ENCODE measurements at places on chromosomes 5 and 9.
A peak's percentile ranks its signal among the peaks of the same experiment; 100 is the strongest.

DNA sequence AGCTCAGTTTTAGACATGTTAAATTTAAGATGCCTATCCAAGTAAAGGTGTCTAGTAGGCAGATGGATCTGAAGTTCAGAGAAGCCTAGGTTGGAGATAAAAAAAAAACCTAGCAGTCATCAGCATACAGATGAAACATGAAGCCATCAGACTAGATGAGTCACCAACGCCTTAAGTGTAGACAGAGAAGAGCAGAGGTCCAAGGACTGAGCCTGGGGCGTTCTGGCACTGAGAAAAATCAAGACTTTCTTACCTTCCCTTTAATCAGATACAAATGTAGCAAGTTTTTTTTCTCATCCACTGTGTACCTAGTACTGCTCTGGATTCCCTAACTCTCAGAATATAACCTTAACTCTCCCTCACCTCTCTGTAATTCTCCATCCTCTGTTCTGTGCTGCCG is 97.3 kb downstream of the SIL1 start:
- DNase-seq: no peak

DNA sequence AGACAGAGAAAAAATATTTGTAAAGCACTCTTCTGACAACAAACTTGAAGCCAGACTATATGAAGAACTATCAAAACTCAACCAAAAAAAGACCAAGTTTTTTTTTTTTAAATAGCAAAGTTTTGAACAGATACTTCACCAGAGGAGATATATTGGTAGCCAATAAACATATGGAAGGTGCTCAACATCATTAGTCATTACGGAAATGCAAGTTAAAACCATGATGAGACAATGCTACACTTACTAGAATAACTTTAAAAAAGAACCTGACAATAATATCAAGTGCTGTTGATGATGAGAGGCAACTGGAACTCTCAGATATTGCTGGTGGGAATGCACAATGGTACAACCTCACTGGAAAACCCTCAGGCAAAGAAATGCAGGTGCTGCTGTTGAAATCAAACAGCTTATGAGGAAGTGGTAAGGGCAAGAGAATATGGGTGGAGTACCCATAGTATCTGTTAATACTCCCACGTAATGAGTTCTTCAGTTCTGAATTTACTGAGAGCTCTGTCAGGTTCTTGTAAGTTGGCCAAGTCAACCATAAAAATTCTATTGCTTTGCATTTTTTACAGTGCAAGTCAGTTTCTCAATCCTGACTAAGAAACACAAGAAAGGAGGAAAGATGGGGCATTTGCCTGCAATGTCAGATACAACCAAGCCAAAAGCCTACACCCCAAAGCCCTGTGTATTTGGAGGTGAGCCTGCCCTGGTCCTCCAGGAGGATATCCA is 87.3 kb upstream of the GNAQ start:
- DNase-seq: peak; percentile 84

- no peak for DNase-seq
Observed at GRCh38 chr5:140365282-140365681, 5.3 kb downstream of the SLC4A9 start.

GRCh38 chr5:143044265-143044664 is 274.1 kb downstream of the ARHGAP26 start:
- no peak for DNase-seq

GRCh38 chr5:91296674-91297143 is 86.4 kb downstream of the ARRDC3 start:
- no peak for DNase-seq

- no peak for DNase-seq
Observed at GRCh38 chr9:14962193-14962882, 52.1 kb upstream of the FREM1 start.

GRCh38 chr5:172716796-172717313 is 54.1 kb downstream of the DUSP1 start:
- DNase-seq: peak; percentile 82

DNA sequence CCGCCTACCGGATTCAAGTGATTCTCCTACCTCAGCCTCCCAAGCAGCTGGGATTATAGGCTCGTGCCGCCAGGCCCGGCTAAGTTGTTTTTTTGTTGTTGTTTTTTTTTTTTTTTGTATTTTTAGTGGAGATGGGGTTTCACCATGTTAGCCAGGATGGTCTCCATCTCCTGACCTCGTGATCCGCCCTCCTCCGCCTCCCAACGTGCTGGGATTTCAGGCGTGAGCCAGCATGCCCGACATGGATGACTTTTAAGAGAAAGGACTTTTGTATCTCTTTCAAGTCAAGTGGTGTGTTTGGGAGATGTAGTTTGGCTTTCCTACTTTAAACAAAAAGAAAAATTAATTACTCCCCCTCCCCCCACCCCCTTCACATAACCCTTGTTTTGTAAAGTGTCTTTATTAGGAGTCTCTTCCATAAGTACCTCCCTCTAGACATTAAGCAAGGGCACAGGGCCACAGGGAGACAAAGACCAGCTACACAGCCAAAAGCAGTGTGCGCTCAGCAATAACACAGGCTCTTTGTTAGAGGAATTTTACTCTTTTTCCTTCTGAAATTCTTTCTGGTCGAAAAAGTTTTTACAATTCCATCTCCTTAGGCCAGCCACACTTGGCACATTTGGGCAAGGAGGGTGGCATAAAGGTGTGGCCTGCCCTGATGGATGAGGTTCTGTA is 31.2 kb downstream of the JAKMIP2 start:
- DNase-seq: no peak

GRCh38 chr5:153534102-153534501 is 43.6 kb downstream of the GRIA1 start:
- no peak for DNase-seq

DNA sequence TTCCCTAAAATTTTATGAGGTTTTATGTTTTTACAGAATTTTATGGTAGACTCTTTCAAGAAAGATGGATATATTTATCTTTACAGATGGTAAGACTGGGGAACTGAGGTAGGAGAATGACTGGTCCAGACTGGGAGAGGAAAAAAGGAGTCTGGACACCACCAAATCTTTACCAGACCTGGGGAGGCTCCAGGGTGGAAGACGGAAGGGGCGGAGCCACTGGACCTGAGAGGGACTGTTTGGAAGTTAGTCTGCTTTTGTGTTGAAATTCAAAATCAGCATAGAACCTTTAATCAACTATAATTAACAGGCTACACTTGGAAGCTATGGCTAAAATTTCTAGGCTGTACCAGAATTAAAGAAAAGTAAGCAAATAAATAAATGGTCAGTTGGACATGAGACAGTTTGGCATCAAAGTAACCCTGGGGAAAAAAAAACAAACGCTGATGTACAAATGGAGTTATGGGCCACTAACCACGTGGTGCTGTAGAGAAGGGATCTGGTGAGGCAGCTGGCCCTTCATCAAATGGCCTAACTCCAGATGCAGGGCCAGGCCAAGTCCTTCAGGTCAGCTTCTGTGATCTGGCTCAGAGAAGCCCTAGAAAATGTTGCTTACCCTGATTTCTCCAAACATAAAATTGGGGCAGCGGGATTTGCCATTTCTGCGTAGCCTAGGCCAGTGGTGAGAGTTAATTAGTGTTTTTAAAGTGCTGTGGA is 155.1 kb downstream of the ARSB start:
- no peak for DNase-seq

DNA sequence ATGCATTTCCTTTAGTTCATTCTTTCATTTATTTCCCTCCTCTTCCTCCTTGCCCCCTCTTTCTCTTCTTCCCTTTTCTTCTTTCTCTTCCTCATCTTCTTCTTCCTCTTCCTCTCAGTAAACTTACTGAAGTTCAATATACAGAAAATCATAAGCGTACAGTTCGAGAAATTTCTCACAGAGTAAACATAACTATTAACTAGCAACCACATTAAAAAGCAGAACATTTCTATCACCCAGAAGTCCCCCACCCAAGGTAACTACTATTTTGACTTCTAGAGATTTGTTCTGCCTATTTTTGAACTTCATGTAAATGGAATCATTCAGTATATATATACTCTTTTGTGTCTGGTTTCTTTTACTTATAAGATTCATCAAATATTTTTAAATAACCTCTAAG is 48.2 kb downstream of the TNFAIP8 start:
- DNase-seq: no peak

- DNase-seq: no peak
Observed at GRCh38 chr5:174175716-174176268, 130.3 kb downstream of the NSG2 start.

DNA sequence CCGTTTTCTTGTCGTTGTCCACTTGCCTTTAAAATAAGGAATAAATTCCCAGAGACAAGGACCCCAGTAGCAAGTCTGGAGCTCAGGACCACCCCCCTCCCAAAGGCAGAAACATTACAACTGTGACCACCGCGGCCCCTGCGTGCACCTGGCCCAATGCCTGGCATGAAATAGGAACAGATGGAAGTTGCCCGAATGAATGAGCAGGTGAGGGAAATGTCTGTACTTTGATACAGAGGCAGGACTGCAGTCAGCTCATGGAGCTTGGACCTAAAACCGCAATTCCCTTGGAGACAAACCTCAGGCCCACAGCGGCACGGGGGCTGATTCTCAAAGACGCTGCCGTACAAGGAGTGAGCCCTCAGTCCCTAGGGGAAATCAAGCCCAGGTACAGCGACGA is 55.3 kb upstream of the SARDH start:
- no peak for DNase-seq

GRCh38 chr9:129571298-129572051 is 49.4 kb downstream of the C9orf50 start:
- DNase-seq: no peak

GRCh38 chr5:87298692-87299362 is 31.1 kb downstream of the RASA1 start:
- no peak for DNase-seq

DNA sequence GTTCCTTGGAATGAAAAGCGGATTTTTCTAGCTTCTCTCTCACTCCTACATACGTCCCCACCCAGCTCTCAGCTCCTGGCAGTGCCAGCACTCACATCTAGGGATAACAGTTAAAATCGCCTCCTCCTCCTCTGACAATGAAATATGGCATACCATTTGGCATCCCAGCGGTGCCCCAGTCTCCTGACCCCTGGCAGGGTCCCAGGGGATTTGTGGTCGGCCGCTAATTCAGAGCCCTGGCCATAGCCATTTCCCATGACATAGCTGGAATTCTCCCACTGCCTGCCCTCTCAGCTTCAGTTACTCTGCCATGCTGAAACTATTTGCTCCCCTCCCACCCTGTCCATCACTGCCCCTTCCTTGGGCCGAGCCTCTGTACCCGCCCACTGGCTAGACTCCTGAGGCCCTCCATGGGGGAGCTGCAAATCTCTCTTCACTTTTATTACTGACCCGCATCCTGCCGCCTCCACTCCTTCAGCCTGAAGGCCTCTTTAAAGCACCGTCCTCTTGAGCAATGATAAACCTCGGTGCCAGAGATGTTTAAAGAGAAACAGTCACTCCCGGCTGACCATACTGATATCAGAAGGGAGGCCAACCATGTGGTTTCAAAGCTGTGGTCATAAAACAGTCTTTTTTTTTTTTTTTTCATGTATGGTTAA is 139.8 kb downstream of the SLIT3 start:
- DNase-seq: no peak

GRCh38 chr5:127697894-127698600 is 5.1 kb upstream of the CCDC192 start:
- no peak for DNase-seq

DNA sequence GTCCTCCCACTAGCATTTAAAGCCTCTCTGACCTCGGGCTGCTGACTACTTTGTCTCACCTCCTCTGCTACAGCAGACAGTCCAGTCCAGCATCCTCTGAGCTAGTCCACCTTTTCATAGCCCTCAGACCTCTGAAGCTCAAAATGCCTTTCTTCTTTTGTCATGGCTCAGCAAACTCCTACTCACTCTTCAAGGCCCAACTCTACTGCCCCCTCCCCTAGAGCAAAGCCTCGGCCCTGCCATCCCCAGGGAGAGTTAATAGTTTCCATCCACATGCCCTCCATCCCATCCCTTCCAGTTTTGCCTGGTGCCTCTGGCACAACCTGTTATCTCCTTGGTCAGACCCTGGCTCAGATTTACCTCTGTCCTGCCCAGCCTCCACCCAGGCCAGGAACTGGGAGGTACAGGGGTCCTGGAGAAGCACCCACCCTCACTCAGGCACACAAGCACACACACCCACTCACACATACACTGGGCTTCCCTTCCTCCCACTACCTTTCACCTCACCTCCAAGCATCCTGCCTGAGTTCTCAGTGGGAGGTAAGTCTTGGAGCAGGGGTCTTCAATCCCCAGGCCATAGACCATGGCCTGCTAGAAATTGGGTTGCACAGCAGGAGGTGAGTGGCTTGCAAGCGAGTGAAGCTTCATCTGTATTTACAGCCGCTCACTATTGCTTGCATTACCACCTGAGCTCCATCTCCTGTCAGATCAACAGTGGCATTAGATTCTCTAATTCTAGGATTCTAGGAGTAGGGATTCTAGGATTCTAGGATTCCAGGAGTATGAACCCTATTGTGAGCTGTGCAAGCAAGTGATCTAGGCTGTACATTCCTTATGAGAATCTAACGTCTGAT is 18.1 kb downstream of the PDLIM4 start:
- DNase-seq: no peak

GRCh38 chr5:125160787-125161502 is 414.5 kb upstream of the ZNF608 start:
- DNase-seq: no peak

GRCh38 chr9:136589766-136590763 is 44.2 kb upstream of the NOTCH1 start:
- no peak for DNase-seq

GRCh38 chr9:5579881-5580280 is 49.0 kb upstream of the RIC1 start:
- DNase-seq: no peak

- no peak for DNase-seq
Observed at GRCh38 chr9:3758816-3759576, 233.2 kb upstream of the RFX3 start.

GRCh38 chr5:54807421-54807820 is 178.0 kb downstream of the ESM1 start:
- DNase-seq: no peak

All from T-helper 1 cell (primary cell).